ENCODE measurements at places on chromosomes 13 and 19.
A peak's percentile ranks its signal among the peaks of the same experiment; 100 is the strongest.

DNA sequence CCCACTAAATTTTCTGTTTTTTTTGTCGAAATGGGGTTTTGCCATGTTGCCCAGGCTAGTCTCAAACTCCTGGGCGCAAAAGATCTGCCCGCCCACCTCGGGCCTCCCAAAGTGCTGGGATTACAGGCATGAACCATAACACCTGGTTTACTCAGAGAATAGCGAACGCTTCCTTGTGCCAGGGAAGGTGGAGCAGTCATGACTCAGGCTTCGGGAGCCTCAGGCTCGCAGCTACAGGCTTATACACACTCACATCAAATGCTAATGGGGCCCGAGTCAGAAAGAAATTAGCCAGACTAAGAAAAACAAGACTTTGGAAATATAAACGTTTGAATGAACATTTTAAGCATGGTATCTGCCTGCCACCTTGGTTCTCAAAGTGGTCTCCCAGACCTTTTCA is 11.0 kb upstream of the TPT1 start:
- H3K27ac ChIP-seq, result no peak overlapping the region
- no peak overlapping the region for H3K4me3 ChIP-seq
- H3K36me3 ChIP-seq, result peaks cover 88% of the 10 kb centered on the region

GRCh38 chr13:74465271-74465670 is 331.1 kb upstream of the KLF12 start:
- H3K27me3 ChIP-seq, result no peaks in the 10 kb centered on the region
- H3K4me3 ChIP-seq, result no peak overlapping the region
- no peaks in the 10 kb centered on the region for H3K4me1 ChIP-seq
- H3K36me3 ChIP-seq, result no peaks in the 10 kb centered on the region
- DNase-seq, result no peak
- no peak overlapping the region for H3K27ac ChIP-seq

DNA sequence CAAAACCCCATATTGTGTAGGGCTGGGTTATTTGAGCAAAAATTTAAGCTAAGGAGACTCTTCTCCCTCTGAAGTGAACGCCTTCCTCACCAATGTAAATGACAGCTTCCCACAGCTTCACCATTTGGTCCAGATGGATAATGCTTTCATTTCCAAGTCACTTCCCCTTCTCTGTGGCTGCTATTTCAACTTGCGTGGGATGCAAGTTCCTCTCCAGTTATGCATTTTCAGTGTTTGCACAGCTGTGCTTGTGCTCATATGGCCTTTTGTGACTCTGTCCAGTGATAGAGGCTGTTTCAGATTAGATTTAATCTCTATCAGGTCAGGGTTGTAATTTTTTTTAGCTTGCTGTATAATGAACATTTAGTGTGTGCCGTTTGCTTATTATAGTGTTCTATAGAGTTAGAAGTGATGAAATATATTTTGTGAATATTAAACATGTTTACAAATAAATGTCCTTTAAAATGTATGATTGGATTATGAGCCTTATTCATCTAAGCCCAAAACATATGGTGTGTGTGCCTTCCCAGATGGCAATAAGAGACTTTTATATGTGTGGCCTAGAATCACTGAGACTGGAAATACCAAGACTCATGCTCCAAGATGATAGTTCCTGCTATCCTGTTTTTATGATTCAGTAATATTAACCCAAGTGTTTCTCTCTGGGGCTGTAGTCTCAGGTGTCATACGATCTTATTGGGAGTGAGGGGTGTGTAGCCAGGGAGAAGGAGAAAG is 86.6 kb downstream of the TNFRSF19 start:
- no peak overlapping the region for H3K4me3 ChIP-seq
- no peaks in the 10 kb centered on the region for H3K36me3 ChIP-seq
- H3K27me3 ChIP-seq, result no peaks in the 10 kb centered on the region
- no peak for DNase-seq

- no peaks in the 10 kb centered on the region for H3K4me1 ChIP-seq
- DNase-seq, result no peak
- H3K4me3 ChIP-seq, result no peak overlapping the region
- no peaks in the 10 kb centered on the region for H3K36me3 ChIP-seq
- H3K27ac ChIP-seq, result no peak overlapping the region
Measured at GRCh38 chr19:46821512-46822409, 28.9 kb downstream of the AP2S1 start.

GRCh38 chr19:47305309-47305751 is 4.3 kb upstream of the C5AR1 start:
- DNase-seq, result peak; percentile 71
- no peaks in the 10 kb centered on the region for H3K36me3 ChIP-seq
- no peaks in the 10 kb centered on the region for H3K4me1 ChIP-seq
- H3K27ac ChIP-seq, result no peak overlapping the region

All from tibial artery (tissue), 4 donors.